ENCODE measurements at places on chromosomes 4 and X.

- no peak for DNase-seq
Measured at GRCh38 chr4:186643501-186644310, 80.0 kb downstream of the FAT1 start.

- DNase-seq = no peak
Measured at GRCh38 chr4:148530114-148530513, 87.9 kb upstream of the NR3C2 start.

GRCh38 chr4:4406455-4407298 lies 19.8 kb downstream of the NSG1 start:
- DNase-seq = no peak

DNA sequence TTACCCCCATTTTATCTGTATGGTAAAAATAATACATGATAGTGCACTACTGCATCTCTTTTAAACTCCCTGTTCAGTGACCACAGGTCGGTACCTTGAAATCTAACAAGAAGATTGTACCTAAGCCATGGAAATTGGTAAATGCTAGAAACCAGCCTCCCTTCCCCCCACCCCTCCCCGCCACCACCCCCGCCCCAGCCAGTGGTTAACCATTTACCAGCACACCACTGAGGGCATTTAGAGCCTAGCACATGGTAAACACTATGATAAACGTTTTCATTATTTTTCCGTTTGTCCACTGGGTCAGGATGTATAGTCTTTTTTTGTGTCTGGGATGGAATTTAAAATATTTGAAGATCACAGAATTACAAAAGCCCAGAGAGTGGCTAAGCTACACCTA lies 703 bp upstream of the FTSJ1 start:
- no peak for DNase-seq

GRCh38 chr4:7214359-7214758 lies 22.0 kb downstream of the SORCS2 start:
- no peak for DNase-seq

- DNase-seq = no peak
Measured at GRCh38 chr4:153448003-153448731, 18.0 kb upstream of the TMEM131L start.

GRCh38 chrX:103495786-103496185 lies 23.5 kb downstream of the RAB40A start:
- DNase-seq = no peak

DNA sequence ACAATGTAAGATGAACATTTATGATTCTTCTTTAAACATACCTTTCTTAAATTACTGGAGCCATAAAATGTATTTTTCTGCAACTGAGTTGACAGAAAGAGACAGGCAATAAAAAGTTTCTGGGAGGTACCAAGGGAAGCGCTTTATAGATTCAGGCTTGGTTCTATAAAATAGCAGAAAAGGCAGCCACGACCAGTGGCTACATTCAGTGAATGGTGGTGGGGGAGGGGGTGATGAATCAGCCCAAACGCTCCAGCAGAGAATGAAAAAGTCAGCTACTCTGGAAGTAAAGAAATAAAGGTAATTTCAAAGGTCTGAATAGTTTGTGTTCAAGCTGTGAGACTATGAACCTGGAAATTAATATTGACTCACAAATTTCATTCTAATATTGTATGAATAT lies 456.1 kb downstream of the KCTD8 start:
- no peak for DNase-seq

GRCh38 chr4:17195461-17196275 lies 297.2 kb upstream of the LDB2 start:
- no peak for DNase-seq

DNA sequence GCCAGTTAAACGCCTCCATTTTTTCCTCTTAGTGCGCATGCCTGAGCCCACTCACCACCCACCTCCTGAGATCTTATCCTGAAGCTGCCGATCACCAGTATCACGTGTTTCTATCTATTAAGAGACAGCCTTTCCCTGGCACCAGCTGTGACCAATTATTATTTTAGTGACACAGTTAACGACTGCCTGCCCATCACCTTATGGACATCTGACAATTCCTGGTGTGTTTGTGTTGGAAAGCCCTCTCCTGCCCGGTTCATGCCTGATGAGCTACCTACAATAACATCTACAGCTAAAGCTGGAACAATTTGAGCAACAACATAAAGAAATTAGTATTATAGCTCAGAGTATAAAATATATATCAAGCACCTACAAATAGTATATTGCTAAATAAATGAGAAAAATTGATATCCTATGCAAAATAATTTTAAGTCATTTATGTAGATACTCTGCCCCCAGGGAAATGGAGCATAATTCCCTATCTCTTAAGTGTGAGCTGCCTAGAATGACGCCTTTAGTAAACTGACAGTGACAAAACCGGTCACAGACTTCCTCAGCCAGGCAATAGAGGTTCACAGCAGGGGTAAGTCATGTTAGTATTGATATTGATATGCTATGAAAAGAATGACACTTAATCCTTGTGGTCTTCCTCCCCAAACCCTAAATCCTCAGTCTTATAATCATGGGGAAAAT lies 862.2 kb downstream of the TRAM1L1 start:
- no peak for DNase-seq

- no peak for DNase-seq
Measured at GRCh38 chrX:56789518-56790070, 60.6 kb downstream of the NBDY start.

DNA sequence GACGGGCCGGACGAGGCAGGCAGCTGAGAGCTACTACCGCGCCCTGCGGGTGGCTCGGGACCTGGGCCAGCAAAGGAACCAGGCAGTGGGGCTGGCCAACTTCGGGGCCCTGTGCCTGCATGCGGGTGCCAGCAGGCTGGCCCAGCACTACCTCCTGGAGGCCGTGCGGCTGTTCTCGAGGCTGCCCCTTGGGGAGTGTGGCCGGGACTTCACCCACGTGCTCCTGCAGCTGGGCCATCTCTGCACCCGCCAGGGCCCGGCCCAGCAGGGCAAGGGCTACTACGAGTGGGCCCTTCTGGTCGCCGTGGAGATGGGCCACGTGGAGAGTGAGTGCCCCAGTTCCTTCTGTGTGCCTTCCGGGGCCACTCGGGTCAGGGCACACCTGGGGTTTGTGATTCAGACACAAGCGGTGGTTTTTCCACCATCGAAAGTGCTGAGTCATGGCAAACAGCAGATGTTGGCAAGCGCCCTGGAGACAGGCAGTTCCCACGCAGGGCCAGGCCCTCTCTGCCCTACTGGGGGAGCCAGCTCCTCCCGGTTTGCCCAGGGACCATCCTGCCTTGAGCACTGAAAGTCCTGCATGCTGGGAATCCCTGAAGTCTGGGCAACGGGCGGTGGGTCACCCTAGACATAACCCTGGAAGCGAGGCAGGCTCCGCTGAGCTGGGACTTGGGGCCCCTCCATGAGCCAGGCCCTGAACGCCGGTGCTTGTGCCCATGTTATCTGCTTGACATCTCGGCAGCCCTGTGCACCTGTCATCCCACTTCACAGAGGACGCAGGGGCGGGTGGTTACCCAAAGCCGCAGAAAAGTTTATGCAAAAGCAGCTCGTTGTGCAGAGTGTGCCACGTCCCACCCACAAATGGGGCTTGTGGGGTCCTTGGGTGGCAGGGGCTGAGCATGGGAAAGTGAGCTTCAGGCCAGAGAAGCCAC lies 29.5 kb downstream of the SH3TC1 start:
- peak; percentile 83 for DNase-seq

GRCh38 chr4:74219240-74219639 lies 61.3 kb downstream of the MTHFD2L start:
- DNase-seq = no peak

DNA sequence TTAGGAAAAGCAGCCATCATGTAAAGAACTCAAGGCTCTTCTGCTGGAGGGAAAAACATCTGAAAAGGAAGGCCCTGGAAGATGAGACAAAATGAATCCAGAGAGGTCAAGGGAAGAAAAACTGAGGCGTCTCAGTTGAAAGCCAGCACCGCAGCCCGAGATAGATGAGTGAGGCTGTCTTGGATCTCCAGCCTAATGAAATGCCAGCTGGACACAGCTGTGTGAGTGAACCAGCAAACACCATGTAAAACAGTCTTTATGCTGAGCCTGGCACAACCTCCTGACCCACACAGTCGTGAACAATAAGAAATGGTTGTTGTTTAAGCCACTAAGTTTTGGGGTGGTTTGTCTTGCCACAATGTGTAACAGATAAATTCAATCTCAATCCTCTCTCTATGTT lies 48.6 kb upstream of the RASL11B start:
- DNase-seq = no peak

- DNase-seq = no peak
Measured at GRCh38 chrX:9462456-9462855, 2.4 kb upstream of the TBL1X start.

GRCh38 chrX:25726539-25726938 lies 411.6 kb upstream of the MAGEB18 start:
- no peak for DNase-seq

GRCh38 chr4:15774020-15774420 lies 4.1 kb upstream of the CD38 start:
- DNase-seq = no peak

- DNase-seq = no peak
Measured at GRCh38 chrX:14352511-14352910, 176.8 kb upstream of the GLRA2 start.
